ENCODE measurements at places on chromosomes 5 and 9. TPM values are rescaled to one million over a fixed set of nuclear protein-coding genes. Genes with fewer than 3 reads are reported as not detected.

The PDCD1LG2 gene
- total RNA-seq, result 59.6 TPM

The SLCO4C1 gene
- total RNA-seq, result under 0.01 TPM

The INSL4 gene
- total RNA-seq, result not detected

The DEPDC1B gene
- total RNA-seq, result 5.2 TPM

The HRCT1 gene
- total RNA-seq, result 0.97 TPM

The CCDC152 gene
- 0.97 TPM for total RNA-seq

The GMCL2 gene
- total RNA-seq, result not detected

The PCDHGA1 gene
- total RNA-seq, result 0.86 TPM

The CRAT gene
- 38.7 TPM for total RNA-seq

The SAPCD2 gene
- 5.2 TPM for total RNA-seq

The PRRC2B gene
- total RNA-seq, result 92.8 TPM

The CARTPT gene
- not detected for total RNA-seq

The SLC34A3 gene
- under 0.01 TPM for total RNA-seq

The OBP2B gene
- total RNA-seq, result not detected

The ANKRD18B gene
- not detected for total RNA-seq

The WNK2 gene
- total RNA-seq, result not detected

The LCN1 gene
- total RNA-seq, result not detected

The FSTL4 gene
- under 0.01 TPM for total RNA-seq

The SLC36A2 gene
- total RNA-seq, result not detected

The HTR4 gene
- total RNA-seq, result not detected

The C8G gene
- 0.86 TPM for total RNA-seq

The SLC25A2 gene
- 0.64 TPM for total RNA-seq

The SEC61B gene
- 94.7 TPM for total RNA-seq

The MEGF10 gene
- 0.97 TPM for total RNA-seq
